Suppressor macrophage treated with lipopolysaccharide for 4 hours (primary cell): ENCODE measurements at places on chromosomes 16 and 17.

GRCh38 chr16:81876273-81876900 lies 97.3 kb downstream of the PLCG2 start:
- no peak for DNase-seq

- DNase-seq: no peak
These were observed 15.9 kb downstream of the B9D1 start for GRCh38 chr17:19346351-19347255.

GRCh38 chr17:16989230-16989952 lies 17.5 kb upstream of the TNFRSF13B start:
- no peak for DNase-seq

DNA sequence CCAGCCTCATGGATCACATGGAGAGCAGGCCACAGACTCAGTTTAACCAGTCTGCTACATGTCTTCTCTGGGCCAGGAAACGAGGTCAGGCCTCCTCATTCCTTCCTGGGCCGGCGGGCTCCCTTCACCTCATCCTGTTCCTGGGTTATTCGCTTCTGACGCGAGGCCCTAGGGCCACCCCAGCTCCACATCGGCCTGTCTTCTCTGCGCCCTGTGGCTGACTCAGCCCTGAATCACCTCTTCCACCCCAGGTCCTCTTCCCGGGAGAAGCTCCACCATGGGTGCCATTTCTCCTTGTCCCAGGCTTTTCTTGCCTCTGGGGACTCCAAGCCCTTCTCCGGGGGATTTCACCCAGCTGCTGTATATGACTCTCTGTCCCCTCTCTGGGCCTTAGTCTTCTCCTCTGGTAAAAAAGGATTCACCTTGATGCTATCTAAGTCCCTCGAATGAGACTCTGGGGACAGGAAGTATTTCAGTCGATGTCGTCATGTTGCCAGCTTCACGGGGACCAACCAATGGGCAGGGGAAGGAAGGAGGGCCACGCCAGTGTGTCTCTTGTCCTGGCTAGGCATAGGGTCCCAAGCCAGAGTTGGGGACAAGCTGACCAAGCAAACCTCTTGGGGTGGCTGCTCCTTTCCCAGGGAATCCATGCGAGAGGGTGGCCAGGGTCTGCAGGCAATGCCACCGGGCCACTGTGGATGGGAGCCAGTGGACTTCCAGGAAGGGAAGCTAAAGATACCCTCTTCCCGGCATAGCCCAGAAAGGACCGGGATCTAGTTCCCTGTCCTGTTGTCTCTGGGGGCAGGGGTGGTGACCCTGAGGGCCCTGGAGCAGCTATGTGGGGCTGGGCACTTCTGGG lies 58.7 kb downstream of the SOCS3 start:
- no peak for DNase-seq
